ENCODE measurements at places on chromosomes 2 and 18. TPM values are rescaled to one million over a fixed set of nuclear protein-coding genes. Genes with fewer than 3 reads are reported as not detected.

Gene FAM161A
- 1.00 TPM for total RNA-seq

Gene NOL4
- not detected for total RNA-seq

Gene SRSF7
- total RNA-seq = 151 TPM

Gene DOK6
- 1.6 TPM for total RNA-seq

DNA sequence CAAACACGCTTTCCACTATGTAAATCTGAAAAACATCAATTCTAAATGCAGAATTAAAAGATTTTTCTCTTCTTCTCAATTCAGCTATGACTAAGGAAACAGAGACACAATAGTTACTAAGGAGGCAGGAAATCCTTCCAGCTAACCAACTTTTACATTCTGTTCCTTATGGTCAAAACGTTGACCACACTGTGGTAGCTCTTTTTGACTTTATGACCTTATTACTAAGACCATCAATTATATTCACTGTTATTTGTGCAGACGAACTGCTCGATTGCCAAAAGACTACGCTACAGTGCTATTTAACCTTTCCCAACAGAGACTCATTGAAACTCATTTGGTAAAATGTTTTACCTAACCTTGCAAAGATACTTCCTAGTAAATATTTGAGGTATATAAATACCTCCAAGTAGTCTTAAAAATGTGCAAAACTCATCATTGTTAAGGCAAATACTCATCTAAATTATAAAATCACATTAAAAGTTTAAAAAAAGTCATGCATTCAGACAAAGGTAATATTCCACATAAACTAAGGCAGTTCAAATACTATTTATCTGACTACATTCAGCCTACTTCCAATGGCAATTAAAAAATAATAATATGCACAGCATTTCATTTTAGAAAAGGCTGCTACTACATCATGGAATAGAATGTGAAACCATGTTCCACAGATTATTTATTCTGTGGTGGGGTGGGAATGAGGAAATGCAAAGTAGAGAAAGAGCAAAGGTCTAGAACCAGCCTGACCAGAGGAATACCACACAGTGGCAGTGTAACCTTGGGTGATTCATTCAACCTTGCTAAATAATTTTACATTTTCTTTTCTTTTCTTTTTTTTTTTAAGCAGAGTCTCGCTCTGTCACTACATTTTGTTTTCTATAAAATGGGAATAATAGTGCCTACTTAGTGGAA is 139.9 kb downstream of the THADA start:
- no peak for DNase-seq

DNA sequence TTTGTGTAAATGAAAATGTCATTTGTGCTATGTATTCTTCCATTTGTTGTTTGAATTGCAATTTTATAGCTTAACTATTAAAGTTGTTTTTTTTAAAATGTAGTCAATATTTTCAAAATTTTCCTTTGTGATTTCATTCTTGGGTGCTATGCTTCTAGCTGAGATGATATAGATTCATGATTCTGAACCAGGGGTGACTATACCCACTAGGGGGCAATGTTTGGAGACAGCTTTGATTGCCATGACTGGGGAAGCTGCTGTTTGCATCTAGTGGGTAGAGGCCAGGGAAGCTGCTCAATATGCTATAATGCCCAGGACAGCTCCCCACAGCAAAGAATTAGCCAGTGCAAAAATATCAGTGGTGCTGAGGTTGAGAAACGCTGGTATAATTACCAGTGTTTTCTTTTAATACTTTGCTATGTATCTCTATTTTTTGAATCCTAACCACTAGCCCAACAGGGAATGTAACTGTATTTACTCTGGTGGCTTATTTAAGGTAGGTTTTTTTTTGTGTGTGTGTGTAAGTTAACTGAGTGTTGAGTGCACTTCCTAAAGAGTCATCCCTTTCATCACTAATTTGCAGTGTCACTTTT is 99.7 kb downstream of the MEP1B start:
- no peak for DNase-seq

- DNase-seq = peak; percentile 78
Measured at GRCh38 chr18:76379226-76380126, 115.6 kb downstream of the ZNF516 start.

DNA sequence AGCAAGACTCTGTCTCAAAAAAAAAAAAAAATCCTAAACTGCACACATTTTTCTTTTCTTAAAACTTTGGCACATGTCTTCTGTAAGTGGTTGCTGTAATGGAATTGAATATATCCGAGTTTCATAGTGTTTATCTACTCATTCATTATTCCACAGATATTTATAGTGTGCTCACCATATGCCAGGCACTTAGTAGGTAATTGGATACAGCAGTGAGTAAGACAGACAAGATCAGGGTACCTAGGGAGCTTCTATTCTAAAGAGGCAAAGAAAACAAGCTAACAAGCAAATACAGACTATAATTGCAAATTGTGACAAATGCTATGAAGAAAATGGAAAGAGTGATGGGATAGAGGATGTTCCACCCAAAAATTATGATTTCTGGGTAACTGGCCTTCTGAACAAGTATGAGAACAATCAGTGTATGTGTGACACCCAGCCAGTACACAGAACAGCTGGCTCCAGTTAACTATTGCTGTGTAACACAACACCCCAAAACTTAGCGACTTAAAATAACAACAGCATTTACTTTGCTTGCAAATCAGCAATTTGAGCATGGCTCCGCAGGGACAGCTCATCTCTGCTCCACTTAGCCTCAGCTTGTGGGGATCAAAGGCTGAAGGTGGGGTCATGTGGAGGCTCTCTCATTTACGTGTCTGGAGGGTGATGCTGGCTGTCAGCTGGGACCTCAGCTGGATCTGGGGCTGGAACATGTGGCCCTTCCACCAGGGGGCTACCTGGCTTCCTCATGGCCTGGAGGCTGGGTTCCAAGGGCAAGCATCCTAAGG is 224.9 kb downstream of the INSIG2 start:
- no peak for DNase-seq

GRCh38 chr2:8303322-8303832 is 378.5 kb upstream of the ID2 start:
- no peak for DNase-seq

- DNase-seq = no peak
Measured at GRCh38 chr2:114421781-114422180, 20.7 kb upstream of the DPP10 start.

All from mesenteric fat pad (tissue), 1 donor.